HL-60 (cell line): ENCODE measurements at places on chromosomes 5 and 9.

DNA sequence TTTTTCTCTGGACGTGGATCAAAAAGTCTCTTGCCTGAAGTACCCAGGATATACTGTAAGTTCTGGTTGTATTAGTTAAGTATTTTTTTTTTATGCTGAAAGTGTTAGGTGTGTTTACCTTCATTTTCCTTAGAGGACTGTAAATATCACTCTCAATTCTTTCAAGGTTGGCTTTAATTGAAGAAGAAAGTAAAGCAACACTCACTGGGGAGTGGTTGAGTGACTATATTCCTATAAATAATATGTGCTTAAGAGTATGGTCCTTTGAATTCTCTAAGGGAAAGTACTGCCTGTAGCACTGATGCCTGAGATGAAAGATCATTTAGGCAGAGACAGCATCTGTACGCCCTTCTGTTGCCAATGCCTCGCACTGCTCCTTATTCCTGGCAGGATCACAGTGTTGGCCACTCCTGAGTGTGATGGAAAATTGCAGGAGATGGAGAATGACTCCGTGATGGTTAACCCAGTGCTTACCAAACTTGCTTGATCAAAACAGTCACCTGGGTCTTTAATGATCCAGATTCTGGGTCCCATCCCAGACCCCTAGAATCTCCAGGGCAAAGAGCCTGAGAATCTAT is 182.0 kb upstream of the MPDZ start:
- no peak for DNase-seq

DNA sequence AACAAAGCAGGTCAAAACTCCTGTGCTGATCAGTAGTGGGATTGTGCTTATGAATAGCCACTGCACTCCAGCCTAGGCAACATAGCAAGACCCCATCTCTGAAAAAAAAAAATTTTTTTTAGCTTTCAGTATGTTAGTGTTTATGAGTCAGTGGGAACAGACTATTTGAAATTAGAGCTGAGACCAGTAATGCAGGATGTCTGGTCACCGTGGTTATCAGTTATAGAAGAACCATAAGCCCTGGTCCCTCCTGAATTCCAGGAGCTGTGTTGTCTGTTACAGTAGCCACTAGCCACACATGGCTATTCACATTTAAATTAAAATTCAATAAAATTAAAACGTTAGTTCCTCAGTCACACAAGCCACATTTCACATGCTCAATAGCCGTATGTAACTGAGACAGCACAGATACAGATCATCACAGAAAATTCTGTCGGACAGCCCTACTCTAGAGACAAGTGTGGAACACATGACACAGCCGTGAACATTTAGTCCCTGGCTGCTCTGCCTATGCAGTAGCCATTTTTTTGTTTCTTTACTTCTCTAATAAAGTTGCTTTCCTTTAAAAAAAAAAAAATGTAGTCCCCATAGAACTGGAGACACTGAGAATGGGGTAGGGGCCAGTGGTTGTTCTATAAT is 96.1 kb upstream of the SAP30L start:
- no peak for DNase-seq

DNA sequence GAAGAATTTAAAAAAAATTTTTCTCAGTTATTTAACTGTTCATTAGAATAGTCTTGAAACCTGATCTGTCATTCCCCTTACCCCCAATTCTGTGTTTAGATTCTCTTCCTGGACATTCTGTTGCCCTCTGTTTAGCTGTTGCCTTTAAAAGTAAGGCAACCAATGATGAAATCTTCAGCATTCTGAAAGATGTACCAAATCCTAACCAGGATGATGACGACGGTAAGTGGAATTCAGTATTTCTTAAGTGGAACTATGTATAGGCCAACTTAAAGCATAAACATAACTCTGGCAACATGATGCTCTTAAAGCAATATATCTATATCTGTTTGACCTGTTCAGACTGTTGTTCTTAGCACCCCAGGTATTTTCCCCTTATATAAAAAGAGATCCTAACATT is 27.2 kb downstream of the NCBP1 start:
- DNase-seq = no peak

DNA sequence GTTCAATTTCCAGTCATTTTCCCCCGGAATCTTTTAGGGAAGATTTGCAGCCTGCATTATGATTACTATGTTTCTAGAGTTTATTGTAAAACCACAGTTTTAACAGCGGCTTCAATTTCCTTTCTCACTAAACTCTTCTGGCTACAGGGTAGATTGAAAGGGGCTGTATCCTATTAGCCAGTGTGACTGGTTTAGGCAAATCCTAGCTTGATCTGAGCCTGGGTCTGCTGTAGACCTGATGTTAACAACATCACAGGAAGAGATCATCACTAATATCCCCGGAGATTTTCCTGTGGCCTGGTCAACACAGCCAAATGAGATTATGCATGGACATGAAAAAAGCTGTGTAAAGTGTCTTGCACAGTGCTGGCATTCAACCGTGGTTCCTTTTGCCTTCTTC is 33.4 kb downstream of the STOM start:
- DNase-seq = no peak

- DNase-seq = peak; percentile 6
Observed at GRCh38 chr9:79812507-79813257, 240.9 kb downstream of the TLE4 start.

DNA sequence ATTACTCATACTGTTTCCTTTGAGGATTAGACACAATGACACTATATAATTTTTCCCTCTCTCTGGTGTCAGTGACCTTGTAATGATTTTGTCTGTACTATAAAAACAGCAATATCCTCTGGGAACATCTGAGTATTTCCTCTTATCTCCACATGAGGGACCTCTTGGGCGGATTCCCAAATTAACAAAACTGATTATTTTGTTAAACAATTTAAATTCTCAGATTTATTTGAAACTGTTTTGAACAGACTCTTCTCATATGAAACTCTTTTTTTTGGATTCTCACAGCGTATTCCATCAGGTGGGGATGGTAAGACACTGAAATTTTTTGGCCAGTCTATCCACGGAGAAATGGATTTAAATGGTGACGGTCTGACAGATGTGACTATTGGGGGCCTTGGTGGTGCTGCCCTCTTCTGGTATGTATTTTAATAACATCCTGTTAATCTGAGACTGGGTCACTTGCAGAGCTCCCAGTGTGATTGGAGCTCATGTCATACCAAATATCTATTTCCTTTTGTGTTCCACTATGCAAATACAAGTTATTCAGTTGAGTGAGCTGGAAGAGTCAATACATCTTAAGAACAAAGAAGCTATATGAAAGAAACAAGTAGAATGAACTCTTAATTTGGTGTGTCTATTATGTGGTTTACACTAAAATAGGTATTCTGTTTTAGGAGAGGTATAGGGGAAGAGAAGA is 73.8 kb upstream of the ITGA2 start:
- DNase-seq = peak; percentile 14

DNA sequence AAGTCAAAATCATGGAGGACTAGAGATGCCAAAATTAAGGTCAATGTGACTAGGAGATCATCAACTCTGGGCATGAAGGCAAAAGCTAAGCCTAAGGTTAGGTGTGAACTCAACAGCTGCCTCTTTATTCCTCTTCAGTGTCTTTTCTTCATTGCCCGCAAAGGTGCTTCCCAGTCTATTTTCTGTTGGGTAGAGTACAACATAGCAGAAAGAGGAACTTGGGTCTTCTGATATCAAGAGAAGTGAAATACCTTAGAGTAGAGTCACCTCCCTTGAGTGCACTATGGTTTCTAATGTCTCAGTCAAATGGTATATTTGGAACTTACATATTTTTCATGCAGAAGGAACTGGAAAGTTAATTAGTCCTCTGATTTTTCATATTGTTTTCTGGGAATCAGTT is 122.5 kb upstream of the GRIN3A start:
- DNase-seq = no peak

DNA sequence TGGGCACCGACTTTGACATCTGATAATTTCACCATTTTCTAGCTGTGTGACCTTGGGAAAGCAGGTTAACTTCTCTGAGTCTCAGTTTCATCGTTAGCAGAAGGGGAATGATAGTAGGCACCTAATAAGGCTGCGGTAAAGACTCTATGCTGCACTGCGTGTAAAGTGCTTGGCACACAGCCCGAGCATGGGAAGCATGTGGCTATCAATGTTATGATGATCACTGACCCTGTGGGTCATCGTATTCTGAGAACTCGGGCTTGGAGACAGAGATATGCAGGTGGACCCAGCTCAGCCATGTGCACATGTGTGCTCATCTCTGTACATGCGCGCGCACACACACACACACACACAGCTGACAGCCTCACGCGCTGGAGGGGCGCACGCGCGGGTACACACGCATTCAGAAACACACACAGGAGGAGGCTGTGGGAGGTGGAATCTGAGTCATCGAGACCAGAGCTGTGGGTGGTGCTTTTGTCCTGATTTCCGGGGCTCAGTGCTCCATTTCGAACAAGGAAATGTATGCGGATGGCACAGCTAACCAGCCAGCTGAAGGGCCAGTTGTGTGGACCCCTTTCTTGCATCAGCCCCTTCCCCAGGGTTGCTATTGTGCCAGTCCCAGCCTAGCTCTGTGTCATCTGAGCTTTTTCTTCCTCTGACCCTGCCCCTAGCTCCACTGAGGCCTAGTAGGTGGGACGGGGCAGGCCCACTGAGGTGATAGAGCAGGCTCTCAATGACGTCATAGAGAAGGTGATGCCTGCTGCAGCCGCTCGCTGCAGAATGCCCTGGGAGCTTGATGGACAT is 11.1 kb upstream of the ARAP3 start:
- no peak for DNase-seq

- DNase-seq = no peak
Observed at GRCh38 chr5:6840136-6840793, 127.0 kb downstream of the TENT4A start.

DNA sequence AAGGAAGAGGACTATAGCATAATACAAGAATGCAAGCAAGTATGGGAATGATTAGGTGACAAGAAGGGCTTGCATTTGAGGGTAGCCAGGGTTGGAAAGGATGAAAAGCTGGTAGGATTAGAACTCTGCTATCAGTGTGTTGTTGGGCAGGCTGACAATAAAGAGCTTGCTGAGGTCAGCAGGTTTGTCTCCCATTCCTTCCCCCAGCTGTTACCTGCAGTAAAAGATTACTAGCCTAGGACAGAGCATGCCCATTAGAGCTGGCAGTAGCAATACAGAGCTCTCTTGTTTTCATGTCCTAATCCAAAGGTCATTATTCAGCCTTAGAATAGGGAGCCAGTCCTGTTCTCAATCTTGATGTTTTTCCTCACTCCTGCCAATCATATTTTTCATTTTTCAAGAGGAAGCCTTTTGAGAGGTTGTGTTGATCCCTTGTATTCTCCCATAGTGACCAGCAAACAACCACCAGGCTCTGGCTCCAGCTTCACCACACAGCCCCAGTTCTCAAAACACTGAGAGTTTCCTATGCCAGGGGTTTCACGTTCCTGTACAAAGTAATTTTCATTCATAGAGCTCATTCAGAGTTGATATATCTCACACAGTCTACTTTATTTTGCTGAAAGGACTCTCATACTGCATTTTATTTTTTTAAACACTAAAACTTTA is 71.7 kb downstream of the OR2K2 start:
- DNase-seq = no peak

DNA sequence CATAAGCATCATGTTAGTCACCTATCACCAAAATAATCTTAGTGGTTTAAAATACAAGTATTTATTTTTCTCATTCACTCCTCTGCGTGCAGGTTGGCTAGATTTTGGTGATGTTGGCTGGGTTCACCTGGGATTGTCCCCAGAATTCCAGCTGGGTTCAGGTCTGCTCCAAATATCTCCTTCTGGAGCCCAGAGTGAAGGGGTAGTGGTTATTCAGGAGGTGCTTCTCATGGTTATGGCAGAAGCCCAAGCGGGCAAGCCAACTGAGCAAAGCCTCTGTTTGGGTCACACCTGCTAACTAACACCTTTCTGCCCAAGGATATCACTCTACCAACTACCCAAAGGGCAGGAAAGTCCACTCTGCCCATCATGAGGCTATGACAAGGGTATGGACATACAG is 4.7 kb upstream of the SLC25A46 start:
- DNase-seq = no peak

GRCh38 chr5:155004138-155004744 is 9.3 kb upstream of the KIF4B start:
- DNase-seq = no peak

DNA sequence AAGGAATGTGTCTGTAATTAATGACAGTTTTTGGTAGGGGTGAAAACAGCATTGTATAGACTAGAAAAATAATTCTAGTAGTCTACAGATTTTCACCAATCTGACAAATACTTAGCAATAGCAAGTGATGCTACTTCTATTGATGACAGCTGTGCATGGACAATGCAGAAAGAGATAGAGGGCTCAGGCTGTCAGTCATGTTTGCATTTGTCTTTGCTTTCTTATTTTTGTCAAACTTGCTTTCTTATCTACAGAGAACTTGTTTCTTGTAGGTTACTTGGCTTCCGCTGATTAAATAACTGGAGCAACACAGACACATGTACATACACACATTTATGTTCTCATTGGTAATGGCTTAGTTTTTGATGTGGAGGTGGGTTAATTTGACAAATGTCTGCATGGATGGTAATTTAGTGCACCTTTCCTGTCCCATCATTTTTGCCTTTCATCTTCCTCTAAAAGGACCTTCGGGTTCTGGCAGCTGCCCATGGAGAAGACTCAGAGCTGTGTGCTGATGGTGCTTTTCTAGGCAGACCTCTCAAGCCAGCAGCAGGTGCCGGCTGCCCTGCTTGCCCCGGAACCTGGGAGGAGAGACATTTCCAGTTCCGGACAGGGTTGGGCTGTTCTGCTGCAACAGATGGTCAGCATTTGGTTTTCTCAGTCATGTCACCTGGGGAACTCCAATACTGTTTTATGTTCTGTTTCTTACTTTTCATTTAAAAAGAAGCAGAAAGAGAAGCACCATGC is 28.8 kb downstream of the CAMK4 start:
- no peak for DNase-seq

GRCh38 chr5:142821733-142822487 is 51.7 kb downstream of the ARHGAP26 start:
- peak; percentile 38 for DNase-seq

DNA sequence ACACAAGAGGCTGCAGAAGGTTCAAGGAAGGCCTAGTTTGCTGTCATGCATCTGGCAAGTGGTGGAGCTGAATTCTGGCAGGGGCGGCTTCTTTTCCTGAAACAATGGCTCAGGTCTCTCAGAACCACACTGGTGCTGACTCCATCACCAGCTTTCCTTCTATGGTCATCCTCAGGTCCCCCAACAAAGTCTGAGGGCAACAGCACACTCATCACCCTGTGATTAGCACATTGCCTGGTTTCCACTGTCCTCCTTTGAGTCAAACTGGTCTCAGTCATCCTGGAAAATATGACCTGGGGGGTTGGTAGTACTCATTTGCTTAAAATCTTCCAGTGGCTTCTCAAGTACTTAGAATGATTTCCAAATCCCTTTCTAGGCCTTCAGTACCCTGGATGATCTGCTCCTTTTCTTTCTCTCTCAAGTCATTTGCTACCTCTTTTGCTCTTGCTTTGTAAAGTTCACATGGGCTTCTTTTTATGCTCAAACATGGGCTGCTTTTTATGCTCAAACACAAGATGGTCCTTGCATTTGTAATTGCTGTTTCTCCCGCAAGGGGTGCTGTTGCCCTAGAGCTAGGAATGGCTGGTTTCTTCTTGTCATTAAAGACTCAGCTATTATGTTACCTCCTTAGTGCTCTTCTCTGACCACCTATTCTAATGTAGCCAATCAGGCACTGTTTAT is 144.9 kb downstream of the ALDH1A1 start:
- no peak for DNase-seq

- DNase-seq = no peak
Observed at GRCh38 chr9:89219637-89220036, 41.0 kb upstream of the SHC3 start.

GRCh38 chr9:113005777-113006176 is 6.2 kb downstream of the ZNF883 start:
- DNase-seq = no peak
